ENCODE measurements at places on chromosomes 12 and 14.

DNA sequence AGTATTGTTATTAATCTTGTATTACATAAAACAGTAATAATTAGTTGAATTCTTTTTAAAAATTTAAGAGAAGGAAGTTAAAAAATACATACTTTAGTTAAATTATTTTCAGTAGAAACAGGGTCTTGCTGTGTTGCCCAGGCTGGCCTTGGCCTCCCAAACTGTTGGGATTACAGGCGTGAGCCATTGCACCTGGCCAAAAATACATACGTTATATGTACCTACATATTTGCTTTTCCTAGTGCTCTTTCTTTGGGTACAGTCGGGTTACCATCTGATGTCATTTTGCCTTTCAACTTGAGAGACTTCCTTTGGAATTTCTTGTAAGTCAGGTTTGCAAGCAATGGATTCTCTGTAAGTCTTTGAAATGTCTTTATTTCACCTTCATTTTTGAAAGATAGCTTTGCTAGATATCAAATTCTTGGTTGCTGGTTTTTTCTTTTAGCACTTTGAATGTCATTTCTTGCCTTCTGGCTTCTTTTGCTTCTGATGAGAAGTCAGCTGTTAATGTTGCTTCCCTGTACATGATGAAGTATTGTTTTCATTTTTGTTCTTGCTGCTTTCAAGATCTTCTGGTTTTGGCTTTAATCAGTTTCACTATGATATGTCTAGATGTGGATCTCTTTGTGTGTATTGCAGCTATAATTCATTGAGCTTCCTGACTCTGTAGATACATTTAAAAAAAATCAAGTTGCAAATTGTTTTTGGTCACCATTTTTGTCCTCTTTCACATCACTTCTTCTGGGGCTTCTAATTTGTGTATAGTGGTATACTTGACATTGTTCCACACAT, 84.4 kb downstream of the SPATS2 start:
- no peak for DNase-seq

DNA sequence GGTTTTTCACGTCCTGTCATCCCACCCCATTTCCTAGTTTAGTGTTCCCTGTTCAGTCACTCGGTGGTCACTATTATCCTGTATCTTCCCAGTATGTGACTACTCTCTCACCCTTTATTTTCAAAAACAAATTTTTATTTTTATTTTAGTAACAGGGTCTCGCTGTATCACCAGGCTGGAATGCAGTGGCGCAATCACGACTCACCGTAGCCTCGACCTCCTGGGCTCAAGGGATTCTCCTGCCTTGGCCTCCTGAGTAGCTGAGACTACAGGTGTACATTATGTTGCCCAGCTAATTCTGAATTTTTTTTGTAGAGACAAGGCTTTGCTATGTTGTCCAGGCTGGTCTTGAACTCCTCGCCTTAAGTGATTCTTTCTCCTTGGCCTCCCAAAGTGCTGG, 20.1 kb upstream of the PRICKLE1 start:
- DNase-seq, result no peak

DNA sequence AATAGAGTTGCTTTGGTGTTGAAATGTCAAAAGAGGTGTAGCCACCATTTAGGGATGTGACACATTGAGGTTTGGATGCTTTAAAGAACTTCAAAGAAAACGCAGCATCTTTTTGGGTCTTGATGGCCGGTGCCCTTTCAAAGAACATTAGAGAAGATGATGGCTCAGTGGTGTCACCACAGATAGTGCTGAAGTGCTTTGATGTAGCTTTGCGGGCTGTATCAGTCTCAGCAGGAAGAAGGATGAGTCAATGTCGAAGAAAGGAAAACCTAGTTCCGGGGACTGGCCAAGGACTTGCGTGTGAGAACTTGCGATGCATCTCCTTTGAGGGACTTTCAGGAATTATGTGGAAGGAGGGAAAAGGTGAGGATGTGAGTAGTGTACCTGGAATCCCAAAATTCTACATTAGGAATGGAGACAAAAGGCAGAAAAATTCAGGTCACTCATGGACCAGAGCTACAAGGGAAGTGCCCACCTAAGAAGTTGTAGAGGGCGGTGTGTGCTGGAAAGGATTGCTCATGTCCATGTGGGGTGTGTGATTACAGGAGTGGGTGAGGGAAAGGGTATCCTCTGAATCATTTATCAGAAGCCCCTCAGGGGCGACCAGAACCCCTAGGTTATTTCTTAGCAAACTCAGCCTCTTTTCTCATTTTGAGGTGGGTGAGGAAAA, 39.7 kb upstream of the GZMB start:
- DNase-seq, result no peak

- no peak for DNase-seq
These were observed 21.0 kb upstream of the ANP32D start for GRCh38 chr12:48451372-48451771.

DNA sequence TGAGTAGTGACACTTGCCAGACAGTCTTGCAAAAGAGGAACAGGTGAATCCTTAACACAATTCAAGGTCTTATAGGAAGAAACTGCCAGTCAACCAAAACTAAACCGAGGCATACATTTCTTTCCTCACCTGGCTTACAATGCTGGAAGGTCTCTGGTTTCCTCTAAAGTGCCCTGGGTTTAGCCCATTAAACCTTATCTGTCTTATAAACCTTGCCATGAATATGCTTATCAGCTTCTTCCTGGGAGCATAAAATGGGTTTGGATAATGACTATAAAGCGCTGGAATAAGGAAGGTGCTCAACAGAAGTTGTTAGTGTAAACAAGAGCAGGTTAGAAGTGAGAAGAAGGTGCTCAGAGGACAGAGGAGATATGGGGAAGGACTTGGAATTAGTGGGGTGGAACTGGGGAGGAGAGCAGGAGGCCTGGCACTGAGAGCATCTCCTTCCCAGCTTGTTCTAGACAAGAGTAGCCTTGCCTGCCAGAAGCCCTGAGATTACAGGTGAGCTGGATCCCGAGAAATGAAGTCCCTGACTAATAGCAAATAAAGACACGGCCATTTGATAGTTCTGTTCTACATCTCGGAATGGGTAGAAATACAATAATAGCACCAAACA, 14.1 kb upstream of the GPRC5A start:
- DNase-seq, result no peak

DNA sequence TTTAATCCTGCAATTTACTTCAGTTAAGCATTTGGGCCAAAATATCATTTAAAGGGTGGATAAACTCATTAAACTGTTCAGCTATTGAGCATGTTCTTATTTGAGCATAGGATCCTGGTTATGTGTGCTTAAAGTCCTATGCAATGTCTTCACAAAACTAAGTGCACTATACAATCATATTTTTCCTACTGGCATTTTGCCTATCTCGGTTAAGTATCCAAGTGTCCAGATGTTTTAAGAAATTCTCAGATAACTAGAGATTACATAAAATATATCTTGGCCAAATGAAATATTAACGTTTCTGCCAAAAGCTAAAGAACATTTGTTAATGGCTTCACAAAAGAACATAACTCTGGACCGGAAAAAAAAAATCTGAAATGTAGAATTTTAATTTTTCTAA, 250.8 kb upstream of the LRFN5 start:
- no peak for DNase-seq

- DNase-seq, result no peak
These were observed 6.0 kb upstream of the ACADS start for GRCh38 chr12:120719496-120720233.

- no peak for DNase-seq
These were observed 13.5 kb upstream of the KRT8 start for GRCh38 chr12:52918351-52918750.

GRCh38 chr14:49961270-49962222, 68.7 kb downstream of the ARF6 start:
- DNase-seq, result no peak

GRCh38 chr12:82904219-82904790, 217.6 kb downstream of the TMTC2 start:
- DNase-seq, result no peak

DNA sequence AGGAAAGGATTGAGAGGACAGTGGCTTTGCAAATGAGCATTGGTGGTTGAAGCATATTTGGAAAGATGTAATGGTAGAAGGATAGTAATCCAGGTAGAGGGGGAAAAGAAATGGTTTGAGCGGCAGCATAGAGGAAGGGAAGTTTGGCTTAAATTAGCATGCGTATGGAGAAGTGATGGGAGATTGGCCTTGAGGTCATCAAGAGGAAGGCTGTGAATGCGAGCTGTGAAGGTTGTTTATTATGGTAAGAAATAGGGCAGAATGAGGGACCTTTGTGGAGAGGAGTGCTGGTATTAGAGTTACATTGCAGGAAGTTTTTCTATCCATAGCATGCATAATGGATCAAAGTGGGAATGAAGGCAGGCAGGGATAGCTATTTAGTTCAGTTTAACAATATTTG, 162.1 kb downstream of the TMTC2 start:
- no peak for DNase-seq

DNA sequence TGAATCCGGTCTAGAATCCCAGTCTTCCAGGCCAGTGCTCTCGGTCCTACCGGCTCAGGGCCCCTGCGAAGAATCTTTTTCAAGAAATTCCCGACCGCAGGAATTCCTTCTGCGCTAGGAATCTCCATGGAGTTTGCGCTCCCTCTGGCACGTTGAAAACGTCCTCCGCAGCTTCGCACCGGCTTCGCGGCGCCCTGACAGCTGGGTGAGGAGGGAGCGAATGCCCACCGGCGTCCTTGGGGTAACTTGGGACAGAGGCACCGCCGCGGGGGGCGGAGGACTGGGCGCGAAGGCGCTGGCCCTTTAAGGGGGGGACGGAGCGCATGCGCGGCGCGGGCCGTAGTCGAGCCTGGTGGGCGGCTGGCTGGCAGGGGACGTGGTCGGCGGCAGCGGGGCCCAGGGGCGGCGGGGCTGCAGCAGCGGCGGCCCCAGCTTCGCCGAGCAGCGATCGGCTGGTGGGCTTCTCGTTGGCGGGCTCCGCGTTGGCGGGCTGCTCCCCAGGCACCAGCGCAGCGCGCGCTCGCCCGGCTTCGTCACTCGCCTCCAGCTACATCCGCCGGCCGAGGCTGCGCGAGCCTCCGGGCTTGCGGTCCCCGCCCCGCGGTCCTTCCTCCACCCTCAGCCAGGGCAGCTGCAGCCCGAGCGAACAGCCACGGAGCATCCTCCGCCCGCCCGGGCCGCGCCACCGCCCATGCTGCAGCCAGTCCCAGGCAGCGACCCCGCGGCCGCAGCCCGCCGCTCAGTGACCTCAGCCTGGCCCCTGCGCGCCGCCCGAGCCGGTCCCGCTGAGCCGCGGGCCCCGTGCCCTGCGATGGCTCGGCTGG, at the start of gene VASH1:
TSS of gene VASH1 (plus strand) at position 333 of the 824 bp plus-strand sequence. CDS start 1,354 bp downstream, outside the sequence.
- DNase-seq, result no peak

DNA sequence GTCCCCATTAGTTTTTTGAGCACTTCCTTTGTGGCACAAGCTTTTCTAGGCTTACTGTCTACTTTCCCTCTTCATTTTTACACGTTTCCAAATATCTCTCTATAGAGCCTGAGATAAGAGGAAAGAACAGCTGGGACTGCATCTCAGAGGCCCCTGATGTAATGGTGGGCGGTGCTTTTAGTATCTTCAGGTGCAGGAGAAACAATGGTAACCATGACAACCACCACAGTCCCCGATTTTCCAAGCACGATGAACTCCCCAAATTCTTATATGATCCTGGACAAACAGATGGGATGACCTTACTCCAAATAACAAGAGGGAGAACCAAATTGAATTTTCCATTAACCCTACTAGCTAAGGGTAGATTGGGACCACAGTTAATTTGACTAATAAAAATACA, 103.3 kb downstream of the AEBP2 start:
- no peak for DNase-seq

DNA sequence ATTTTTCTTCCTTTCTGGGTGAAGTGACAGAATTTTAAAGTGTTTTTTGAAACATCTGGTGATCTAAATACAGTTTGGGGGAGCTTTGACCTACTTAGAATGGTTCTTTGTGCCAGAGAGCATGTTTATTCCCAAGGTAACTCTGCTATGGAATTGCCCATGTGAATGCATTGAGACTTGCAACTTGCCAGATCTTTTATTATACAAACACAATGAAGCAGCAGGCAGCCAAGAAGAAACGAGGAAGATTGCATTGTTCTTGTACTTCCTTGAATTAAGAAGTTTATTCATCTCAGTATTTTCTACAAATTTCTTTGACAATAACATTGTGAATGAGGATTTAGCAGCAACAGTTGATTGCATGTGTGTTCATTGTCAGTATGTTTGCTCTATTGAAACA, 55.5 kb downstream of the FGD4 start:
- no peak for DNase-seq

DNA sequence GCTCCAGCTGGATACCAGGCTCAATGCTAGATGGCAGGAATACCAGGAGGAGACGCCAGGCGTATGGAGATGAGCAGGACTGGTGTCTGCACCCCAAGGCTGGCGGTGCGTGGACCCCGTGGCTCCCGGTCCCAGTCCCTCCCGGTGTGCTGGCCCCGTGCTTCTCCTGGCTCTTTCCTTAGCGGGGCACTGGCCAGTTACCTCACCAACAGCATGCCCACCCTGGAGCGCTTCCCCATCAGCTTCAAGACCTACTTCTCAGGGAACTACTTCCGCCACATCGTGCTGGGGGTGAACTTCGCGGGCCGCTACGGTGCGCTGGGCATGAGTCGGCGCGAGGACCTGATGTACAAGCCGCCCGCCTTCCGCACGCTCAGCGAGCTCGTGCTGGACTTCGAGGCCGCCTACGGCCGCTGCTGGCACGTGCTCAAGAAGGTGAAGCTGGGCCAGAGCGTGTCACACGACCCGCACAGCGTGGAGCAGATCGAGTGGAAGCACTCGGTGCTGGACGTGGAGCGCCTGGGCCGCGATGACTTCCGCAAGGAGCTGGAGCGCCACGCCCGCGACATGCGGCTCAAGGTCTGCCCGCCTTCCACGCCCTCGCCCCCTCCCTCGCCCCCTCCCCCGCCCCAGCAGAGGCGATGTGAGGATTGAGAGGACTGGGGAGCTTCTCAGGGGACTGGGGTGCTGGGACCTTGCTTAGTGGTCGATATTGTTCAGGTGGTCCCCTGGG, 14.6 kb downstream of the VASH1 start:
- no peak for DNase-seq

DNA sequence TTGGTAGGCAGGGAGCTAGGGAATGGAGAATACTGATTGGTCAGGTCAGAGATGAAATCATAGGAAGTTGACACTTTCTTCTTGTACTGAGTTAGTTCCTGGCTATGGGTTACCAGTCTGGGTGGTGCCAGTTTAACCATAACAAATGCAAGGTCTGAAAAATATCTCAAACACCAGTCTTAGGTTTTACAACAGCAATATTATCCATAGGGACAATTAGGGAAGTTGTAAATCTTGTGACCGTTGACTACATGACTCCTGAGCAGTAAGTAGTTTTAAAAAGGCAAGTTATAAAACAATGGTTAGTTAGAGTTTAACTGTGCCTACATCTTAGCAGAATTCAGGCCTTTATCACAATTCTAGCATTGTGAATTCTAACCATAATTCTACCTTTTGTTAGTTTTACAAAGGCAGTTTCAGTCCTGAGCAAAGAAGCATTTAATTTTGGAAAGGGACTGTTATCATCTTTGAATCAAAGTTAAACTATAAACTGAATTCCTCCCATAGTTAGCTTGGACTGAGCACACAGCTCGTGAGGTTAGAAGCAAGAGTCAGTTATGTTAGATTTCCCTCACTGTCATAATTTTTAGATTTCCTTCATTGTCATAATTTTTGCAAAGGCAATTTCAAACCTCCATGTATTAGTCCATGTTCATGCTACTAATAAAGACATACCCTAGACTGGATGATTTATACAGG, 19.7 kb upstream of the MON2 start:
- DNase-seq, result no peak

- DNase-seq, result no peak
These were observed 460.2 kb downstream of the RAD51B start for GRCh38 chr14:68279777-68280233.

- DNase-seq, result no peak
These were observed 38.4 kb upstream of the PPP2R5C start for GRCh38 chr14:101723061-101723595.
